Neural cell (in vitro differentiated cells): ENCODE measurements at places on chromosomes 12 and 14. TPM values are rescaled to one million over a fixed set of nuclear protein-coding genes. Genes with fewer than 3 reads are reported as not detected.

CDH24 gene
- polyA plus RNA-seq, result 31.7 and 37.0 TPM in 2 replicates

TROAP gene
- polyA plus RNA-seq, result 0.26 and 1.3 TPM in 2 replicates

CEBPE gene
- polyA plus RNA-seq, result not detected in 2 replicates

INSM2 gene
- 0.98 and 2.4 TPM in 2 replicates for polyA plus RNA-seq

GPR68 gene
- polyA plus RNA-seq, result 2.1 and 4.5 TPM in 2 replicates

CRACR2A gene
- polyA plus RNA-seq, result 0.58 and 2.1 TPM in 2 replicates

BMP4 gene
- 2.5 TPM in 1 of 2 replicates, not detected in the other for polyA plus RNA-seq

CCDC196 gene
- not detected in 2 replicates for polyA plus RNA-seq

B4GALNT3 gene
- polyA plus RNA-seq, result 5.1 and 6.7 TPM in 2 replicates

KRT85 gene
- polyA plus RNA-seq, result not detected in 2 replicates

CLEC1A gene
- not detected in 2 replicates for polyA plus RNA-seq

RERG gene
- 0.70 and 0.87 TPM in 2 replicates for polyA plus RNA-seq
